ENCODE measurements at places on chromosomes 13 and 19.

DNA sequence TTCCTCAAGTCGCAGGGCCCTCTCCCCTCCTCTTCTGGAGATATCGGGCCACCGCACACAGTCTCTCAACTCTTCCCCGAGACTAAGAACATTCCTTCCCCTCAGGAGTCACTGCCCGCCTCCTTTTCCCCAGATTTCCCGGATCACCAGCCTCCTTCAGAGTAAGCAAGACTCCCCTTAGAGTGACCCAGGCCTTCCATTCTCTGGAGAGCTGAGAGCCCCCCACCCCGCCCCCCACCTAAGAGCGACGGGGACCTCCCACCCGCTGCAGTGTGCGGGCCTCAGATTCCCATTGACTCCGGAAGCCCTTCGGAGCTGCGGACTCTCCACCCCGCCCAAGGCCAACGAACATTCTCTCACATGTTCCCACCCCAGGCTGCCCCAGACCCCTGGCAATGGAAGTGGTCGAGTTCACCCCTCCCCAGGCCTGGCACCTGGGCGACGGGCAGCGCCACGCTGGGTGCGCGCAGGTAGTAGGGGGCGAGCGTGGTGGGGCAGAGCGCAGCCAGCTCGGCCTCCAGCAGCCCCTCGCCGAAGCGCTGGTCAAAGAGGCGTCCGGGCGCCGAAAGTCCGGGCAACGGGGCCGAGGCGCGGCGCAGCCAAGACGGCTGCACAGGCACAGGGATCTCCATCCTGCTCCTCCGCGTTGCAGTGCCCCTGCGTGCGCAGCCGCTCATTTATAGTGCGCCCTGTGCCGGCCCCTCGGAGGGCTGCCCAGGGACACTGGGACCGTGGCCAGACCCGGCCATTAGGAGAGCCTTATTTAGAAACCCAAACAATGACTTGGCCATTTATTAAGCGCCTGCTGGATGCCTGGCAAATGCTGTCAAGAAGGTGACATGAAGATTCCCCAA lies at the start of gene HSPB6:
Gene HSPB6, minus strand, starts transcription at position 653 of the 854 bp plus-strand sequence. Its CDS starts 21 bp downstream, at position 632.
- DNase-seq = no peak

- DNase-seq = no peak
These were observed 529.8 kb upstream of the NBEA start for GRCh38 chr13:34412295-34412694.

DNA sequence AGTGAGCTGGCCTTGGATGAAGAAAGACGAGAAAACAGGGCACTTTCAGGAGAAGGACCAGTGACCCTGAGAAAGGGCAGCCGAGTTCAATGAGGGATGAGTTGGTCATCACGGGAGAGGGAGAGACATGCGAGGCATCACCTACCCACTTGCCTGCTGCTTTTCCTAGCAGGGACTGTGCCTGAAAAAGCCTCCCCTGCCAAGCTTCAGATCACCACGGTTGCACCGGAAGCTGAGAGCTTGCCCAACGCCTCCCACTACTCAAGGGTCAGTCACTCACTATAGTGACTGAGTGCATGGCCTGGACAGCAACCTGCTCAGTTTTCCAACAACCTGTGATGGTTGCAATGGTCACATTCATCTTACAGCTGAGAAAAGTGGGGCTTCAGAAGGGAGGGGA lies 12.6 kb upstream of the EPHX3 start:
- no peak for DNase-seq

DNA sequence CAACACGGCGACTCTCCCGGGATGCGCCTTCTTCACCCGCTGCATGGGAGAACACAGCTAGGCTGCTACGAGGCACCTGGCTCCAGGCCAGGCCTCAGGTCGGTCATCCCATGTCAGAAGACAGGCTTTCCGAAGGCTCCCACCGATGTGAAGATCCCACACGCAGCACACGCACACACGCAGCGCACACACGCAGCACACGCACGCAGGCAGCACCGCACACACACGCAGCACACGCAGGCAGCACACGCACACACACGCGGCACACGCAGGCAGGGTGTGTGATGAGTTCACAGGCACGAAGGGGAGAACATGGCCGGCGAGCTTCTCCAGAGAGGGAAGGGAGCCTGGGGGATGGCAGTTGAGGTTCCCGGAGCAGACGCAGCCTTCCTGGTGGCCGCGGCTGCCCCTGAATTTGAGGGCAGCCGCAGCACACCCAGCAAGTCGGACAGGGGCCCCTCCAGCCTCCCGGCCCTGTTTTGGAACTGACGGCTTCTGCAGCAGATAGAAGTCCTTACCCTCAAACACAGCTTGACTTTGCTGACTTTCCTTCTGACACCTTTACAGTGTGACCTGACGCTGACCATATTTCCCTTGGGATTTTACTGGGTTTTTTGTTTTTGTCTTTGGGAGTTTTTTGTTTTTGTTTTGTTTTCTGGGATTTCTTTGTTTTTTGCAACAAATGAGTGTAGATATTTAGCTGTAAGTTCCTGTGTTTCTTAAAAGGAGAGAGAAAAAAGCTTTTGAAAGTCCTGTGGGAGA lies 55.9 kb downstream of the RASA3 start:
- DNase-seq = no peak

- DNase-seq = no peak
These were observed 34.0 kb downstream of the LRCH1 start for GRCh38 chr13:46586751-46587514.

DNA sequence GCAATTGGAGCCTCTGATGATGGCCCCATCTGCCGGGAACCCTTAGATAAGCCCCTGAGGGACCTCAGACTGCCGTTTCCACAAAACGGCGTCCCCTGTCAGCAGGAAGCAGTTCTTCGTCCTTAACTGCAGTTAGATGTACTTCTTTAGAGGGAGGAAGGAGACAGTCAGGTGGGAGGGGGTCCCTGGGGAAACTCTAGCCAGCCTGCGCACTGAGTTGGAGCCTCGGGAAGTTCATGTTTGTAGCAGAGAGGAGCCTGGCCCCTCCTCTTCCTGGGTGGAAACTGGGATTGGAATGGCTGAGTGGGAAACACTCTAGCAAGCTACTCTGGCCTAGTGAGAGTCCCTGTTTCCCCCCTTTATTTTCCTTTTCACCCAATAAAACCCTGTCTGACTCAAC lies 612.4 kb downstream of the PCDH9 start:
- no peak for DNase-seq

GRCh38 chr13:20473139-20473538 lies 52.5 kb downstream of the CRYL1 start:
- DNase-seq = no peak

- DNase-seq = no peak
These were observed 498.0 kb downstream of the DIAPH3 start for GRCh38 chr13:59665732-59666131.
